ENCODE measurements at places on chromosomes 5 and 9. TPM values are rescaled to one million over a fixed set of nuclear protein-coding genes. Genes with fewer than 3 reads are reported as not detected.

- DNase-seq, result no peak
Measured at GRCh38 chr5:170421826-170422225, 32.7 kb upstream of the KCNMB1 start.

- DNase-seq, result no peak
Measured at GRCh38 chr5:59656351-59657254, 236.9 kb downstream of the PDE4D start.

DNA sequence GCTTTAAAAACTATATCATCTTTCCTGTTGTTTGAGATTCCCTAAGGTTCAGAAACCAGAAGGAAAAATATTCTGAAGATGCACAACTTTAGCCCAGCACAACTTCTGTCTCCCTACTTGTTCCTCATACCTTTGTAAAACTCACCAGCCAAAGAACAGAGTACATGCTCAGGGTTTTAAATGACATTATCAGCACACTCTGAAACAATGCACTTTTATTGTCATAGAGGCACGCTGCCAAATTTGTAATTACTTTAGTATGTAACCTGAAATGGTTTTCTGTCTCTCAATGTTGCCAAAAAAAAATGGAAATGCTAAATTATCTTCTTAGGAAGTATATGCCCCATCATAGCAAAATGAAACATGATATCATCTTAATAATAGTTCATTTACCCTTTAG, 383.6 kb upstream of the CDH6 start:
- no peak for DNase-seq

DNA sequence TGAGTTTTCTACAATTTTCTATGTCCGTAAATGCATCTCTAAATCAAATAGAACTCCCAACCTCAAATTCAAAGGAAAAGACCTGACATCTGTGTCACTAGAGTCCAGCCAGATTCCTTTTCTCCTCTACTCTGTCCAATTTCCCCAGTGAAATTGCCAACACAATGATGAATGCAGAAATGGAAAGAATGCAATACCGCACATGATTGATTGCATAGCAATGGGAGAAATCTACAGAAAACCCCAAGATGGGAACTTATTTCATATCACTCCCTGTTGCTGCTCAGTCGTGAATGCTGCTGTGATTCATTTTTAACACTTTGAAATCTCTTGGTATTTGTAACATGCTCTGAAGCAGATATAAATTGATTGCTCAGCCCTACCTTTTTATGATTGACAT, 355.1 kb upstream of the TUSC1 start:
- no peak for DNase-seq

DNA sequence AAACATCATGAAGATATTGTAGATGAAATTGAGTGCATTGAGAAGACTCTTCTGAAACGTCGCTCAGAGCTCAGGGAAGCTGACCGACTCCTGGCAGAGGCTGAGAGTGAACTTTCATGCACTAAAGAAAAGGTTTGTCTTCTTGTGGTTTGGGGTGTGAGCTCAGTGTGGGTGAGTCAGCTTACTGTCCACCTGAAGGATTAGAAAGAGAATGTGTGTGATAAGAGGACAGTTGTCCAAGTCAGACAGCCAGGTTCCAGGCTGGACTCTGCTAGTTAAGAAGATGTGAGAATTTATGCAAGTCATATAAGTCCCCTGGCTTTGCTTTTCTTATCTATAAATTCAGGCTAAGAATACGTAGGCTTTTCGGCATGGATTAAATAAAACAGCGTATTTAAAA, 46.9 kb downstream of the RAB14 start:
- DNase-seq, result no peak

DNA sequence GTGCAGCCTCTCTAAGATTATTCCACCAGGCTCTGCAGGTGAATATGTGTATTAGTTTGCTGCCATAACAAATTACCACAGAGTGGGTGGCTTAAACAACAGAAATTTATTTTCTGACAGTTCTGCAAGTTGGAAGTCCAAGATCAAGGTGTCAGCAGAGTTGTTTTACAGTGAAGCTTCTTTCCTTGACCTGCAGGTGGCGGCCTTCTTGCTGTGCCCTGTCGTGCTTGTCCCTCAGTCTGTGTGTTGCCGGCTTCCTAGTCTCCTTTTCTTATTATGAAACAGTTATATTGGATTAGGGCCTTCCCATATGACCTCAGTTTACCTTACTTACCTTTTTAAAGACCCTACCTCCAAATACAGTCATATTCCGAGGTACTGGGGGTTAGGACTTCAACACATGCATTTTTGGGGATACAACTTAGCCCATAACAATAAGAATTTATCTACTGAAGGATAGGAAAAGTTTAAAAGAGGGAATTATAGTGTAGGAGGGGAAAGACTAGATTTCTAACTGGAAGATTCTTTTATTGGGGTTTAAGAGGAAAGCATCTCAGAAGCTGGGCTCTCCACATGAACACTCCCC, 97.4 kb downstream of the OSTF1 start:
- DNase-seq, result no peak

GRCh38 chr5:58974601-58975000, 391.7 kb downstream of the RAB3C start:
- no peak for DNase-seq

DNA sequence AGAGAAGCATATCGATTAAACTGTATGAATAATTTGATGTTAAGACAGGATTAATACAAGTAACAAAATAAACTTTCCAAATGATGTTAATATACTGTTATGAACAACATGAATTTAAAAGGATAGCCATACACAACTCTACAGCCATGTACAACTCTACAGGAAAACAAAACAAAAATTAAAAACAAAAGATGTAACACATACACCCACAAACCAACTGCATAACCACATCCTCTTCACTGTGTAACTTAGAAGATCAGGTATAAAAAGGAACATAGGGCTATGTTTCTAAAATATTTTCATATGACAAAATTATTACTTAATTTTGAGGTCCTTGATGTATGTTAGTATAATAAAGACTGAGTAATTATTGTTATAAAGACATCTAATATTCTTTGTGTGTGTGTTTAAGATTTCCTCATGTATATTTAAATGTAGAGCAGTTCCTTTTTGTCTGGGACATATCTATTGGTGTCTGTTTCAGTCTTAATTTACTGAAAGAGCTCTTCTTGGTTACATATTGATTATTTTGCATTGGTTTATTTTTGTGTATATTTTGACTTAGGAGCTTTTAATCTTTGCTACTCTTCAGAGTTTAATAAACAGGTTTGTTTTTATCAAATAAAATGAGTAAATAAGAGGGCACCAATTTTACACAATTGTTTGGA, 966.8 kb upstream of the CTNND2 start:
- no peak for DNase-seq

- no peak for DNase-seq
Measured at GRCh38 chr9:7578951-7579350, 220.6 kb downstream of the DMAC1 start.

GRCh38 chr5:36854402-36855140, 22.0 kb upstream of the NIPBL start:
- DNase-seq, result no peak

GRCh38 chr5:3357291-3357690, 238.3 kb upstream of the IRX1 start:
- DNase-seq, result no peak

- no peak for DNase-seq
Measured at GRCh38 chr5:158937381-158937952, 162.2 kb downstream of the EBF1 start.

DNA sequence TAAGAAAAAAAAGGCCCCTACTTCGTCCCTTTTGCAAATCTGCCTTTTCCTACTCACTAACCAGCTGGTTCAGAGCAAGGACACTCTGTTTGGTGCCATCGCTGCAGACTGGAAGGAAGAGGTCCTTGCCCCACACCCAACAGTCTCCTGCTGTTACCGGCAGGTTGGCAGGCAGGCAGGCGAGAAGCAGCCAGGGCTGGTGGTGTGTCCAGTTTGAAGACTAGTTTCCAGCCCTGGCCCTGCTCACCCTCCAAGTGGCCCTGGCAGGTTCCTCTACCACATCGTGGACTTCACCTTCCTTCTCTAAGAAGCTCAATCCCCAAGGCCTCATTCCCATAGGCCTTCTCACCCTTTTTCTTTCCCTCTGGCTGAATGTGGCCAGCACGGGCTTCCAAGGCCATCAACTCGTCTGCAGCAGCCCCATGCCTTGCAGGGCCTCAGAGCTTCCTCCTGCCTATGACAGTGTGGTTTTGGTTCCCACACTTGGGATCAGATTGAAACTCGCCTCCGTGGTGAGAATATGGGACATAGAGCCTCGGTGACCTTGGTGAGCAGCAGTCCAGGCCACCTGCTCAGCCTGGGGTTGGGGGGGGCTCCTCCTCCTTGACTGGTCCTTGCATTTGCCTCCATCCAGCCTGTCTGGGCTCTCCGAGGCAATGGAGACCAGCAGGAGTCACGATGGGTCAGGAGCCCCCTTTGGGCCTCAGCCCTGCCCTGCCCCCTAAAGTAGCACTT, 22.9 kb downstream of the TGFBI start:
- no peak for DNase-seq

Gene CNTNAP3
- polyA plus RNA-seq, result 3.1 TPM

Gene ARL14EPL
- polyA plus RNA-seq, result not detected

Gene RGS7BP
- 8.2 TPM for polyA plus RNA-seq

Gene NPR3
- 21.8 TPM for polyA plus RNA-seq

Gene FOXD4L6
- not detected for polyA plus RNA-seq

Gene IQGAP2
- 97.0 TPM for polyA plus RNA-seq

Gene ZDHHC12
- polyA plus RNA-seq, result 18.0 TPM

Gene SURF6
- 25.0 TPM for polyA plus RNA-seq

Data from right renal pelvis (tissue), 4 donors.